ENCODE measurements at places on chromosomes 6 and 20.

DNA sequence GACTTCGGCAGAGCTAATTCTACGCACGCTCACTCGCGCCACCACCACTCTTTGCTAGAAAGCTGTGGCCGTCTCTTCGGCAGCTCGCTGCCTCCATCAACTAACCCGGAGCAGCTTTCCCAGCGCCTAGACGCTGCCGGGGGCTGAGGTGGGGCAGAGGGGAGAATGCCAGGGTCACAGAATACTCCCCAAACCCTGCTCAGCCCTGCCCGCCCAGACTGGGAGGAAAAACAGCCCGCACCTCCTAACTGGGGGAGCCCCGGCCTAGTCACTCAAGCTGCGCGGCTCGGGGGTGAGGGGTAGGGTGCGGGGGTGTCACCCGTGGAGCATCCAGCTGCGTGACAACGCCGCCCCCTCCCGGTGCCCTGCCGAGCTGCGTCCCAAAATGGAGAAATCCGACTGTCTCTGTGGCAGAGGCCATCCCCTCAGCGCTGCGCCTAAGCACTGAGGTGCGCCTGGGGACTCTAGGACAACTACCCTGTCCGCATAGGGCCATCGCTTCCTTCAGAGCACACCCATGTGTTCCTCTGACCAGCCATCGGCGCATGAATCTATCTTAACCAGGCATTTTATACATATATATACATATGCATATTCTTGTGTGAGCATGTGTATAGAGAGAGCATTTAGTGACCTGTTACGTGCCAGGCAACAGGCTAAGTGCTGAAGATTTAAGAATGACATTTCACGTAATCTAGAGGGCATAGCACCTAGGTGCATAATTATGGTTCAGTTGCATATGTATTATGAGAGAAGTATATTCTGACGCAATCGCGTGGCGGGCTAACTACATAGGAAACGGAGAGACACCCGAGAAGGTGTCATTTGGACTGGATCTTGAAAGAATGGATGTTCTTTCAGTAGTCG, 1.5 kb upstream of the TENT5A start:
- H3K27ac ChIP-seq: peak overlapping the region; percentile 95
- peak overlapping the region; percentile 68 for H3K4me3 ChIP-seq
- no peaks in the 10 kb centered on the region for H3K27me3 ChIP-seq
- H3K36me3 ChIP-seq: no peaks in the 10 kb centered on the region

DNA sequence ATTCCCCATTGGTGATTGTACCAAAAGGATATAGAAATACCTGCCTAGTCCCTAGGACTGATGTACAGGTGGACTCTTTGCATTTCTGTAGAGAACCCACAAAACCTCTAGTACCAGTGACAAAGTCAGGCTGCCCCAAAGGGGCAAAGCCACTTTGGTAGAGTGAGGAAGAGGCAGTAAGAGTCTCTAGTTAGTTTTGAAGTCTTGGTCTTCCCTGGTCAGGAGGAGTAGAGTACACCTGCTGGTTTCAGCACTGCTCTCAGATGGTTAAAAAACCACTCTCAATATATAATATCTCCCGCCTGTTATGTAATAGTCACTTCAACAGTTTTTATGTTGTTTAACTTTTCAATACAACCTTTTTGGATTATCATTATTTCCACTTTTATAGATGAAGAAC, 344.9 kb downstream of the CDKAL1 start:
- no peak overlapping the region for H3K4me3 ChIP-seq
- peaks cover 10% of the 10 kb centered on the region for H3K4me1 ChIP-seq
- H3K27ac ChIP-seq: no peak overlapping the region
- no peak for DNase-seq
- no peaks in the 10 kb centered on the region for H3K27me3 ChIP-seq

DNA sequence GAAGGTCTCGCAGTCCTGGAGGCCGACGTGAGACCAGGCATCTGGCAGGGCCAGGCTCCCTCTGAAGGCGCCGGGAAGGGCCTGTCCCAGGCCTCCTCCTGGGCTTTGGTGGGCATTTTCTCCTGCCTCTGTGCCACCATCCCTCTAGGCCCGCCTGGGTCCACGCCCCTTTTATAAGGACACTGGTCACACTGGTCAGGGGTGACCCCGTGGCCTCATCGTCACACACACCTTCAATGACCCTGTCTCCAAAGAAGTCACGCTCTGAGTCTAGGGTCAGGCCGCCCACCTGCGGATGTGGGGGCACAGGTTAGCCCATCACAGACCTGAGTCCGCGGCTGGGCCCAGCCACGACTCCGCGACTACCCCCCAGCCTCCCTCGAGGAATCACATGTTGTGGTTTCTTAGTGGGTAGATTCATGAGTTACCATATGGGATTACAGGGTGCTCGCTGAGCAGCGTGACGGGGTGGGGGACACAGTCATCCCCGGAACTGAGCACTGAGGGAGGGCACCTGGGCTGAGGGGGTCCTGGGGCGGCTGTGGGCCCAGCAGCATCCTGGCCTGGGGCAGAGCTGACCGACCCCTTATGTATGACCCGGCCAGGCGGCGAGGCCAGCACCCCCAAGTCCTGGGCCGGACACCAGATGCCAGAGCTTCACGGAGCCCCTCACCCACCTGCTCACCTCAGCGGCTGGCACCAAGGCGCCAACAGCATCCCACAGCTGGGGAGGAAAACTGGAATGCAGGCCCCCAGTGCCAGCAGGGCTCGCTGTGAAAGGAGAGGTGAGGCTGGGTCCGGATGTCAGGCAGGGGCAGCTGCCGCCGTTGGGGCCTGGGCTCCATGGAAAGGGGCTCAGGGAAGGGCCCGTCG, 115.9 kb downstream of the DLL1 start:
- no peaks in the 10 kb centered on the region for H3K36me3 ChIP-seq
- no peak overlapping the region for H3K4me3 ChIP-seq
- DNase-seq: peak; percentile 44
- H3K27ac ChIP-seq: no peak overlapping the region
- no peaks in the 10 kb centered on the region for H3K27me3 ChIP-seq

- no peak for DNase-seq
- no peaks in the 10 kb centered on the region for H3K27me3 ChIP-seq
- H3K4me3 ChIP-seq: peak overlapping the region; percentile 42
- peak overlapping the region; percentile 76 for H3K27ac ChIP-seq
- H3K4me1 ChIP-seq: peaks cover 14% of the 10 kb centered on the region
Observed at GRCh38 chr6:56691286-56691595, 48.6 kb upstream of the DST start.

DNA sequence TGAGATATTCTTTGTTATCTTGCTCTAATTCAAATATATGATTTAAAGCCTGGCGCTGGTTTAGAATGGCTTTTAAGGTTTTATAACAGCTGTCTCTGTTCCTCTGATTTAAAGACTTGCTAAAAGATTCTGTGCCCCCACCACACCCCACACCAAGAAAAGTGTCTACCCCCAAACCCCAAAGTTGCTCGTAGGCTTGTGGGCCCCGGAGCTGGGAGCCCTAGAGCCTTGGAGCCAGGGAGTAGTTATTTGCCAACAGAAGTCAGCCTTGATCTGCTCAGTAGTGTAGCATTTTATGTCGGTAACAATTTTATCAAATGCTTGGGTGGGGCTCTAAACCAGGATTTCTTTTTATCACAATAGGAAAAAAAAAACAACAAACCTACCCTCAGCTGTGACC, 105.2 kb upstream of the TRAF3IP2 start:
- peak overlapping the region; percentile 33 for H3K27ac ChIP-seq
- H3K36me3 ChIP-seq: peaks cover 32% of the 10 kb centered on the region
- no peak for DNase-seq
- H3K27me3 ChIP-seq: no peaks in the 10 kb centered on the region

- H3K27me3 ChIP-seq: peaks cover 2% of the 10 kb centered on the region
- no peak for DNase-seq
- H3K4me3 ChIP-seq: no peak overlapping the region
- H3K4me1 ChIP-seq: no peaks in the 10 kb centered on the region
- no peaks in the 10 kb centered on the region for H3K36me3 ChIP-seq
Observed at GRCh38 chr6:137025786-137026730, 18.7 kb downstream of the IL20RA start.

- peaks cover 7% of the 10 kb centered on the region for H3K4me1 ChIP-seq
- H3K4me3 ChIP-seq: no peak overlapping the region
- H3K27ac ChIP-seq: no peak overlapping the region
- H3K27me3 ChIP-seq: peaks cover 91% of the 10 kb centered on the region
- DNase-seq: no peak
Observed at GRCh38 chr20:62220666-62221568, 839 bp upstream of the HRH3 start.

GRCh38 chr6:36800223-36801076, 38.8 kb downstream of the CPNE5 start:
- no peaks in the 10 kb centered on the region for H3K36me3 ChIP-seq
- no peak for DNase-seq
- no peak overlapping the region for H3K27ac ChIP-seq

GRCh38 chr20:43957392-43957791, 42.7 kb downstream of the TOX2 start:
- peaks cover 57% of the 10 kb centered on the region for H3K4me1 ChIP-seq
- no peaks in the 10 kb centered on the region for H3K36me3 ChIP-seq
- H3K27ac ChIP-seq: no peak overlapping the region
- no peak for DNase-seq

DNA sequence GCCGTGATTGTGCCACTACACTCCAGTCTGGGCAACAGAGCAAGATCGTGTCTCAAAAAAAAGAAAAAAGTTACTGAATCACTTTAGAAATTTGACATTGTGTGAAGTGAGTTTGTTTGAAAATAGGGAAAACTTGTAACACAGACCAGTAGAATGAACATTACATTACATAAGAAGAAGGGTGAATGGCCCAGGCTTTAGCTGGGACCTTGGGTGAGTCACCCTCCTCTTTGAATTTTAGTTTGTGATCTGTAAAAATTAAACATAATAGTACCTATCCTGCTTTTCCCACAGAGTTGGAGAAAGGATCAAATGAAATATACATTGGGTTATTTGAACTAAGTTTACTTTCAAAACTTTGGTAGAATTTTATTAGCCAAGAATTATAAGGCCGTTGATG, 56.3 kb downstream of the KCNS1 start:
- H3K4me3 ChIP-seq: no peak overlapping the region
- H3K27ac ChIP-seq: no peak overlapping the region
- peaks cover 18% of the 10 kb centered on the region for H3K36me3 ChIP-seq
- peaks cover 3% of the 10 kb centered on the region for H3K4me1 ChIP-seq
- DNase-seq: no peak
- H3K27me3 ChIP-seq: no peaks in the 10 kb centered on the region

DNA sequence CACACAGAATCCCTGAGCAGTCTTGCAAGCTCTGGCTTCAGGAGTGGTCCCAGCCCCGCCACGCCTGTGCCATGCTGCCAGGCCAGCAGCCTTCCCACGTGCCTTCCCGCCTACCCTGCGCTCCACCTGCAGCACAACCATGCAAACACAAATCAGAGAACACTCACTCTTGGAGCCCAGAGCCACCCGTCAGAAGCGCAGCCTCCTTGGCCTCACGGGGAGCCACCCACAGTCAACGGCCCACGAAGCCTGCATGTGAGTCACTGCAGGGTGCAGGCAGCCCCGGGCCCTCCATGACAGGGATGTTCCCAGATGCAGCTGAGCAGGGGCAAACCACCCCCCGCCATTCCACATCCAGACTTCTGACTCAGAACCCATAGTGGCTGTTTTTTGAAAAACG, 217.0 kb downstream of the DLL1 start:
- no peaks in the 10 kb centered on the region for H3K4me1 ChIP-seq
- H3K4me3 ChIP-seq: no peak overlapping the region
- H3K27ac ChIP-seq: no peak overlapping the region
- DNase-seq: peak; percentile 37
- H3K36me3 ChIP-seq: no peaks in the 10 kb centered on the region

- H3K4me1 ChIP-seq: peaks cover 39% of the 10 kb centered on the region
- DNase-seq: no peak
- no peak overlapping the region for H3K4me3 ChIP-seq
- peaks cover 50% of the 10 kb centered on the region for H3K36me3 ChIP-seq
Observed at GRCh38 chr6:152295920-152296319, 341.2 kb downstream of the SYNE1 start.

- H3K4me1 ChIP-seq: peaks cover 21% of the 10 kb centered on the region
- peak; percentile 46 for DNase-seq
- no peaks in the 10 kb centered on the region for H3K36me3 ChIP-seq
- peaks cover 34% of the 10 kb centered on the region for H3K27me3 ChIP-seq
- H3K4me3 ChIP-seq: peak overlapping the region; percentile 69
Observed at GRCh38 chr6:147507162-147508041, 1.1 kb upstream of the SAMD5 start.

DNA sequence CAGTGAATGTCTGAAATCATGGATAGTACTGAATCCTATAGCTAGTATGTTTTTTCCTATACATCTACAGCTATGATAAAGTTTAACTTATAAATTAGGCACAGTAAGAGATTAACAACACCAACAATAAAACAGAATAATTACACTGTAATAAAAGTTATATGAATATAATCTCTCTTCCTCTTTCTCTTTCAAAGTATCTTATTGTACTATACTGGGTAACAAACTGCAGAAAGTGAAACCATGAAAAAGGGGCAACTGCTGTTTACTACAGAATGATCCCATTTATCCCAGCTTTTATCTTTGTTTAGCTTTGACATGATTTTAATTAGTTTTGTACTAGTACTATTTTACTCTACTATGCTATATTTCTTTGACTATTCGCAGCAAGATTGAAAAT, 25.8 kb downstream of the ESF1 start:
- peaks cover 64% of the 10 kb centered on the region for H3K36me3 ChIP-seq
- no peaks in the 10 kb centered on the region for H3K27me3 ChIP-seq
- no peak overlapping the region for H3K4me3 ChIP-seq

GRCh38 chr6:139343052-139343750, 31.2 kb downstream of the CITED2 start:
- no peaks in the 10 kb centered on the region for H3K36me3 ChIP-seq
- no peak overlapping the region for H3K4me3 ChIP-seq
- H3K27ac ChIP-seq: no peak overlapping the region

GRCh38 chr6:28988536-28989311, 16.4 kb downstream of the ZNF311 start:
- H3K27me3 ChIP-seq: no peaks in the 10 kb centered on the region
- no peak overlapping the region for H3K27ac ChIP-seq
- H3K4me3 ChIP-seq: peak overlapping the region; percentile 41
- H3K4me1 ChIP-seq: no peaks in the 10 kb centered on the region
- peak; percentile 79 for DNase-seq

DNA sequence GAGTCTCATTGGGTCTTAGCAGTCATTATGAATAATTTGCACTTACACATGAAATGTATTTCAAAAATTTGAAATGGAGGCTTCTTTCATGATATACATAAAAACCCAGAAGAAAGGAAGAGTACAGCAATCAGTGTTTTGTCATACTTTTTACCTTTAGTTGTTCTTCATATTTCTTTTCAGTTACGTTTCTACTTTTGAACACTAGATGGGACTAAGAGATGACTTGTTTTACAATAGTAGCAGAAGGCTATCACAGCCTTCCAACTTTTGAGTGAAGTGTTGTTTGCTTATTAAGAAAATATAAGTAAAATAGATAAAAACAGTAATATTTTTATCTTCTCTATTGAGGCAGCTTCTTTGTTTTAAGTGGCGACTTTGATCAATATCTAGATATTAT, 58.1 kb downstream of the L3MBTL3 start:
- H3K4me1 ChIP-seq: no peaks in the 10 kb centered on the region
- no peaks in the 10 kb centered on the region for H3K27me3 ChIP-seq
- H3K4me3 ChIP-seq: no peak overlapping the region
- no peak for DNase-seq
- H3K36me3 ChIP-seq: peaks cover 9% of the 10 kb centered on the region
- no peak overlapping the region for H3K27ac ChIP-seq

GRCh38 chr20:38790200-38791053, 15.1 kb upstream of the PPP1R16B start:
- H3K36me3 ChIP-seq: no peaks in the 10 kb centered on the region
- H3K4me3 ChIP-seq: no peak overlapping the region
- no peak for DNase-seq
- H3K27me3 ChIP-seq: no peaks in the 10 kb centered on the region

- no peak overlapping the region for H3K4me3 ChIP-seq
- no peak for DNase-seq
- H3K36me3 ChIP-seq: no peaks in the 10 kb centered on the region
- no peak overlapping the region for H3K27ac ChIP-seq
Observed at GRCh38 chr20:20292472-20292871, 75.4 kb upstream of the INSM1 start.
